Tibial nerve (tissue), 4 donors: ENCODE measurements at places on chromosomes 4 and X. TPM values are rescaled to one million over a fixed set of nuclear protein-coding genes. Genes with fewer than 3 reads are reported as not detected.

DNA sequence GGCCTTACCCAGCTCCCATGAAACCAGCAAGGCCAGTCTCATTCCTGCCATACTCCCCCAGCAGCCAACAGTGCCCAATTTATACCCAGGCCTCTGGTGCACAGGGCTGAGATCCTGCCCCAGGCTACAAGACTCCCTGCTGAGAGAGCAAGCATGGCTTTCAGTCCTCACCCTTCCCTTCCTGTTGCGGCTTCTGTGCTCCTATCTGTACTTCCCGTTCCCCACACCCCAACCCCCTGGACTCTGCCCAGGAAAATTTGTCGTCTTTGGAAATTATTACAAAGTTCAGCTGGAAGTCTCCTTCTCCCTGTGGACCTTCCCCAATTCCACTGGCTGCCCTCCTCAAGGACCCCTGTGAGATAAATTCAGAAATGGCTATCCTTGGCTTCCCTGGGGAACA, 84.1 kb upstream of the GK2 start:
- H3K4me1 ChIP-seq: no peaks in the 10 kb centered on the region
- no peak overlapping the region for H3K27ac ChIP-seq
- no peaks in the 10 kb centered on the region for H3K27me3 ChIP-seq
- DNase-seq: no peak
- H3K4me3 ChIP-seq: no peak overlapping the region

DNA sequence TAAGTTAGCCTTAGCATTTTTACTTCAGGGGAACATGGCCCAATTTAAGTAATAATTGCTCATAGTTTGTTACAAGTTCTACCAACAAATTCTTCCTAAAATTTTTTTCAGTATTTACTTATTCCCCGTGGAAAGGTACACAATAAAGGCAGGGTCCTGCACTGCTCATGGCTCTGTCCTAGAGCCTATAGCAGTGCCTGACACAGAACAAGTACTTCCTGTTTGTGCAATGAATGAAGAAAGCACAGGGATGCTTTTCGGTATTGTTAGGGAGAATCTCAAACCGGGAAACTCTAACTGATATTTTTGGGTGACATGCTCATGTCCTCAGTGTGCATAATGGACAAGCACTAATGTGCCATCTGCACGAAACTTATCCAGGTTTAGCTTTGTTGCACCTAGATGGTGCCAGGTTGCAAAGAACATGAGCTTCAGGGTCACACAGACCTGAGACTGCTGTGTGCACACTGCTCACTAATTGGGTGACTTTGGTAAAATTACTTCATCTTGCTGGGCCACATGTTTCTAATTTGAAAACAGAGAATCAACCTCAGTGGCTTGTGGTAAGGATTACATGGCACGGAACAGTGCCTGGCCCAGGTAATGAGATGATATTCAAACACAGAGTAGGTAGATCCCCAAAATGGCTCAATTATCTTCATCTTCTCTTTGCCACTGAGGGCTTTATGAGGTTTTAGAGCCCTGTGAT, 175.8 kb upstream of the NPY2R start:
- no peaks in the 10 kb centered on the region for H3K36me3 ChIP-seq
- no peaks in the 10 kb centered on the region for H3K27me3 ChIP-seq
- H3K4me1 ChIP-seq: no peaks in the 10 kb centered on the region
- no peak overlapping the region for H3K27ac ChIP-seq
- DNase-seq: no peak

- no peaks in the 10 kb centered on the region for H3K27me3 ChIP-seq
- H3K36me3 ChIP-seq: no peaks in the 10 kb centered on the region
- H3K27ac ChIP-seq: no peak overlapping the region
- no peak overlapping the region for H3K4me3 ChIP-seq
- DNase-seq: no peak
- H3K4me1 ChIP-seq: no peaks in the 10 kb centered on the region
Observed at GRCh38 chr4:106615410-106615945, 246.9 kb upstream of the GIMD1 start.

DNA sequence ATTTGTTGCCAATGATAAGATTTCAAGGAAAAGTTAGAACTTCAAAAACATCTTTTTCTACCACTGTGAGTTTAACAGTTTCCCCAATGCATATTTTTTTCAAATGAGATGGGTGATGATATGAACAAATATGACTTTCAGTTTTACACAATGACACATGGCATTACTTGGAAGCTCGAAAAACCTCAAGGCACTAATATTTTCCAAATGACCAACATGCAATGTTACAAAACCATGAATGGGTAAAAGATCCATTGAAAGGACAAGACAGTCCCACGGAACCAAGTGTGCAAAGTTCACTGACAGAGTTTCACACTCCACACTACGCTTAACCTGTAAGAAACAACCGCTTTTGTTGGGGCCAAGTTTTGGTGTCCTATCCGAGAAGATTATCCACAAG, 84.5 kb downstream of the CD99L2 start:
- H3K27ac ChIP-seq: no peak overlapping the region
- H3K27me3 ChIP-seq: no peaks in the 10 kb centered on the region
- H3K4me3 ChIP-seq: no peak overlapping the region
- no peaks in the 10 kb centered on the region for H3K36me3 ChIP-seq
- DNase-seq: no peak

- H3K4me1 ChIP-seq: no peaks in the 10 kb centered on the region
- no peak for DNase-seq
- H3K27ac ChIP-seq: no peak overlapping the region
- no peaks in the 10 kb centered on the region for H3K36me3 ChIP-seq
- H3K4me3 ChIP-seq: no peak overlapping the region
Observed at GRCh38 chr4:85776579-85776978, 301.6 kb downstream of the ARHGAP24 start.

- no peak for DNase-seq
- no peaks in the 10 kb centered on the region for H3K4me1 ChIP-seq
- H3K27me3 ChIP-seq: no peaks in the 10 kb centered on the region
- no peak overlapping the region for H3K27ac ChIP-seq
- H3K4me3 ChIP-seq: no peak overlapping the region
Observed at GRCh38 chrX:122565952-122566351, 618.1 kb upstream of the GRIA3 start.

GRCh38 chrX:128078545-128078944, 26.3 kb upstream of the ACTRT1 start:
- no peak overlapping the region for H3K4me3 ChIP-seq
- no peak for DNase-seq
- H3K27ac ChIP-seq: no peak overlapping the region
- H3K27me3 ChIP-seq: no peaks in the 10 kb centered on the region
- no peaks in the 10 kb centered on the region for H3K4me1 ChIP-seq

DNA sequence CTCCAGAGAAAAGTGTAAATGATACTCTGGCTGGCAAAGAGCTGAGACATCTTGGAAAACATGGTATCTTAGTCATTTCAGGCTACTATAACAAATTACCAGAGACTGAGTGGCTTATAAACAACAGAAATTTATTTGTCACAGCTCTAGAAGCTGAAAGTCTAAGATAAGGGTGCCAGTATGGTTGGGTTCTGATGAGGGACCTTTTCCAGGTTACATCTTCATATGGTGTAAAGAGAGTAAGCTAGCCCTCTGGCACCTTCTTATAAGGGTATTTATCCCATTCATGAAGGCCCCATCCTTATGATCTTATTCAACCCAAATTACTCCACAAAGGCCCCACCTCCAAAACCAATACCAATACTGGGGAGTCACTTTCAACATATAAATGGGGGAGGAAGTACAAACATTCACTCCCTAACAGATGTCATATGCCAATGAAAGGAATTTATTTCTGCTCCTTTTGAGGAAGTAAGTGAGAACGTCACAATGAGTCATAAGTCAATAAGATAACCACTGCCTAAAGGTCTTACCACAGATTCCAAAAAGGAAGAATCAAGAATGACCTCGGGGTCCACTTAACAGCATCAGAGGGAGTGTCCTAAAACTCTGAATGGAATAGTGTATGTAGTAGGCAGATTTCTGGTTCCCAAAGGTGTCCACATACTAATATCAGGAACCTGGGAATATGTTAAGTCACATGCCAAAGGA, 246.6 kb downstream of the OPHN1 start:
- no peaks in the 10 kb centered on the region for H3K36me3 ChIP-seq
- no peak overlapping the region for H3K4me3 ChIP-seq
- no peaks in the 10 kb centered on the region for H3K27me3 ChIP-seq
- no peaks in the 10 kb centered on the region for H3K4me1 ChIP-seq
- DNase-seq: no peak

- H3K27me3 ChIP-seq: peaks cover 24% of the 10 kb centered on the region
- no peak overlapping the region for H3K27ac ChIP-seq
- DNase-seq: no peak
- no peaks in the 10 kb centered on the region for H3K4me1 ChIP-seq
- no peak overlapping the region for H3K4me3 ChIP-seq
- no peaks in the 10 kb centered on the region for H3K36me3 ChIP-seq
Observed at GRCh38 chr4:186294160-186294559, 28.2 kb downstream of the F11 start.

DNA sequence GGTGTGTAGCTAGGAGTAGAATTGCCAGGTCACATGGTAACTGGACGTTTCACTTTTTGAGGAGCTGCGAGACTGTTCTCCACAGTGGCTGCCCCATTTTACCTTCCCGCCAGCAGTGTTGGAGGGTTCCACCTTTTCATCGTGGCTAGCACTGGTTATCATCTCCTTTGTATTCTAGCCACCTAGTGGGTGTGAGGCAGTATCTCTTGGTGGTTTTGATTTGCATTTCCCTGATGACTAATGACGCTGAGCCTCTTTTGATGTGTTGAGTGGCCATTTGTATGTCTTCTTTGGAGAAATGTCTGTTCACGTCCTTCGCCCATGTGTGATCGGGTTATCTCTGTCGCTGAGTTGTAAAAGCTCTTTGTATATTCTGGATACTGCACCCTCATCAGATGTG, 10.6 kb downstream of the ABCD1 start:
- H3K27me3 ChIP-seq: no peaks in the 10 kb centered on the region
- H3K36me3 ChIP-seq: peaks cover 17% of the 10 kb centered on the region
- H3K27ac ChIP-seq: no peak overlapping the region
- H3K4me1 ChIP-seq: no peaks in the 10 kb centered on the region
- no peak overlapping the region for H3K4me3 ChIP-seq

DNA sequence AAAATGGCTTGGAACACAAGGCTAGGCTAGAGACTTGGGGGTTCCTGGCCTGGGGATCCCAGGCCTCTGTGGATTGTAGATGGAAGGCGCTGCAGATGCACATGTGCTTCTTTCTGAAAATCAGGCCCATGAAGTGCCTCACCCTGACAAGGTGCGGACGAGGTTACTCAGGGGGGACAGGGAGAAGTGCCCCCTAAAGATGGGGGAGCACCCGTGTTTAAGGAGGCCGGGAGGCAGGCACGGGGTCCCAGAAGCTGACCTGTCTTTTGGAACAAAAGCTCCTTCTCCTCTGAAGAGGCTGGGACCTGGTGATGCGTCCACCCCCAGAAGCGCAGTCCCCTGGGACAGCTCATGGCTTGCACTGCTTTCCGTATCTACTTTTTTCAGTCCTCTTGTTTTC, 2.4 kb downstream of the PDZD4 start:
- DNase-seq: no peak
- H3K36me3 ChIP-seq: no peaks in the 10 kb centered on the region
- peaks cover 38% of the 10 kb centered on the region for H3K27me3 ChIP-seq
- peak overlapping the region; percentile 45 for H3K27ac ChIP-seq
- no peaks in the 10 kb centered on the region for H3K4me1 ChIP-seq

- no peaks in the 10 kb centered on the region for H3K27me3 ChIP-seq
- H3K36me3 ChIP-seq: no peaks in the 10 kb centered on the region
- H3K4me1 ChIP-seq: no peaks in the 10 kb centered on the region
- no peak overlapping the region for H3K27ac ChIP-seq
Observed at GRCh38 chrX:140822861-140823260, 113.3 kb downstream of the LINC00632 start.

DNA sequence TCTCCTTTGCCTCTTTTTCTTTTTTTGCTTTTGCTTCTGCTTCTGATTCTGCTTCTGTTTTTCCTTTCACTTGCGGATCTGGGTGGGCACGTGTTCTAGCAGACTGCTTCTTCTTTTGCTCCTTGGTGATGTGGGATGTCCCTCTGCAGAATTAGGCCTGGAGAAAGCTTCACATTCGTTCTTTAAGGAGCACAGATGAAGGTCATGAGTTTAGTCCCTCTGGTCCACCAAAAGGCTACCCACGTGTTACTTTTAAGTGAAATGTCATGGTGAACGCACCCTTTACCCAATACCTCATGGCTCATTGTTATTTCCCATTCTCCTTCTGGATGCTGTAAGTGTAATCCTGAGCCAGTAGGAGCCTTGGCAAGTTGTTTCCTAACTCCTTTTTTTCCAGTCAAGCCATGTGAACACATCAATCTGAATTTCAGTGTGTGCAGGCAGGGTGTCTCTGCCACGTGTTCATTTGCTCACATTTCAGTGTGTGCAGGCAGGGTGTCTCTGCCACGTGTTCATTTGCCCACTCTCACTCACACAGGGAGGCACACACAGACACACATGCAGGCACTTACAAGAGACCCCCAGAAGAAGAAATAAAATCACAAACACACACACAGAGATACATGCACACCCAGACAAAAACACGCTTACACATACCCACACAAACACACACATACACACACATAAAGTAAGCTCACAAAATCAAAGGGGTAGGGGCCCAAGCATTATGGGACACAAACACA, 36.9 kb downstream of the NBDY start:
- no peaks in the 10 kb centered on the region for H3K27me3 ChIP-seq
- H3K4me1 ChIP-seq: peaks cover 45% of the 10 kb centered on the region
- H3K4me3 ChIP-seq: no peak overlapping the region
- H3K27ac ChIP-seq: peak overlapping the region; percentile 92

DNA sequence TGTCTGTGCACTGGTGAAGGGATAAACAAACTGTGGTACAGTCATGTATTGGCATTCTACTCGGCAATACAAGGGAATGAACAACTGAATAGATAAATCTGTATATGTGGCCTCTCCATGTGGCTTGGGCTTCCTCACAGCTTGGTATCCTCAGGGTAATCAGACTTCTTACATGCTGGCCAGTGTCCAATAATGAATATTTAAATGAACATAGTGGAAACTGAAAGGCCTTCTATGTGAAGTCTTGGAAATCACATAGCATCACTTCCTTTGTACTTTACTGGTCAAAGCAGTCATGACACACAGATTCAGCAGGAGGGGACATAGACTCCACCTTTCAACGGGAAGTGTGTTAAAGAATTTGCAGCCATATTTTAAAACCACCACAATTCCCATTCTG, 33.4 kb upstream of the GPR101 start:
- H3K4me1 ChIP-seq: no peaks in the 10 kb centered on the region
- no peak overlapping the region for H3K27ac ChIP-seq
- no peaks in the 10 kb centered on the region for H3K27me3 ChIP-seq
- no peaks in the 10 kb centered on the region for H3K36me3 ChIP-seq
- no peak overlapping the region for H3K4me3 ChIP-seq

GRCh38 chr4:185955826-185956543, 113.0 kb upstream of the TLR3 start:
- no peaks in the 10 kb centered on the region for H3K27me3 ChIP-seq
- no peak overlapping the region for H3K4me3 ChIP-seq
- no peak overlapping the region for H3K27ac ChIP-seq
- DNase-seq: no peak
- no peaks in the 10 kb centered on the region for H3K36me3 ChIP-seq
- H3K4me1 ChIP-seq: no peaks in the 10 kb centered on the region

- H3K4me3 ChIP-seq: no peak overlapping the region
- H3K36me3 ChIP-seq: no peaks in the 10 kb centered on the region
- no peak for DNase-seq
- no peaks in the 10 kb centered on the region for H3K4me1 ChIP-seq
- H3K27ac ChIP-seq: no peak overlapping the region
Observed at GRCh38 chr4:138800421-138800820, 215.2 kb upstream of the NOCT start.

Gene SFRP2
- 9.9 TPM for total RNA-seq

Gene ATP8A1
- total RNA-seq: 59.4 TPM
